Large intestine (tissue), 12 donors: ENCODE measurements at places on chromosomes 2 and 18.

DNA sequence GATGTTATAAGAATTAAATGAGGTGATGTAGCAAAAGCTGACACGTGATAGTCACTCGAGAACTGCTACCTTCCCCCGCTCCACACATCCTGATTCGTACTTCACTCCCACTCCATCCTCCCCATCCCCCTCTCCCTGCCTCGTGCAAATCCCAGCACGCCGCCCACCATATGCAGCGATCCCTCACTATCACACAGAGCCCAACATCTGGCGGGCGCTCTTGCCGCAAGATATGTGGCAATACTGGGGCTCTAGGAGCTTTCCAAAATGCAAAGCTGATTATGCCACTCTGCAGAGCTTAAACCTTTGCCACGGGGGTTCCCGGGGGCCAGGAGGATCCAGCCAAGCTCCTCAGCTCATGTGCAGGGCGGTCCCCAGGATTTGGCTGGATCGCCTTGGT, 37.4 kb downstream of the DNMT3A start:
- no peaks in the 10 kb centered on the region for H3K27me3 ChIP-seq
- peaks cover 2% of the 10 kb centered on the region for H3K4me1 ChIP-seq
- DNase-seq: no peak
- no peak overlapping the region for H3K4me3 ChIP-seq

DNA sequence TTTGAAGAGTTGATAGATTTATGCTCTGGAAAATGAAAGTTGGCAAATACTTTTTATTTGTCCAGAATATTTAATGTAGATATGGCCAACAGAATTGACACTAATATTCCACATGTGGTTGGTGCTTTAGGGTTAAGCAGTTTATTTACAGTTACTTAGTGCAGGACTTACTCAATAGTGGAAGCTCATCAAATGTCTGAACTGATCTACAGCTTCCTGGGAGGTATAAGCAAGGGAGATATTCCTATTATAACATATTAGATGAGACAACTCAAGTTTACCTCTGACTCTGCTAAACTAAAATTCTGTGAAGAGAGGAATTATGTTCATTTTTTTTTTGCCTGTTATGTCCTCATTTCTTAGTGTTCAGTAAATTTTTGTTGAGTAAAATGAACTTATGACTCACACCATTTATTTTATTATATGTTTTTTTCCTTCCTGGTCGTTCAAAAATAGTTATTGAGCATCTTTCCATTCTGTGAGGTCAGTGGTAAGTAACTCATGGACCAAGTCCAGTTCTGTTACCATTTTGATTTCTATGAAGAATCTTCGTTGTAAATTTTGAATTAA, 13.6 kb downstream of the ABI2 start:
- no peak for DNase-seq
- no peaks in the 10 kb centered on the region for H3K4me1 ChIP-seq
- H3K27me3 ChIP-seq: no peaks in the 10 kb centered on the region
- no peak overlapping the region for H3K27ac ChIP-seq

GRCh38 chr2:9311488-9311887, 104.9 kb downstream of the ASAP2 start:
- H3K27me3 ChIP-seq: no peaks in the 10 kb centered on the region
- peak overlapping the region; percentile 9 for H3K27ac ChIP-seq
- DNase-seq: no peak
- H3K4me1 ChIP-seq: peaks cover 10% of the 10 kb centered on the region

GRCh38 chr18:64100116-64100922, 48.6 kb downstream of the LINC00305 start:
- DNase-seq: no peak
- H3K4me3 ChIP-seq: no peak overlapping the region
- H3K36me3 ChIP-seq: no peaks in the 10 kb centered on the region
- no peak overlapping the region for H3K27ac ChIP-seq
- H3K27me3 ChIP-seq: no peaks in the 10 kb centered on the region
- H3K4me1 ChIP-seq: no peaks in the 10 kb centered on the region

DNA sequence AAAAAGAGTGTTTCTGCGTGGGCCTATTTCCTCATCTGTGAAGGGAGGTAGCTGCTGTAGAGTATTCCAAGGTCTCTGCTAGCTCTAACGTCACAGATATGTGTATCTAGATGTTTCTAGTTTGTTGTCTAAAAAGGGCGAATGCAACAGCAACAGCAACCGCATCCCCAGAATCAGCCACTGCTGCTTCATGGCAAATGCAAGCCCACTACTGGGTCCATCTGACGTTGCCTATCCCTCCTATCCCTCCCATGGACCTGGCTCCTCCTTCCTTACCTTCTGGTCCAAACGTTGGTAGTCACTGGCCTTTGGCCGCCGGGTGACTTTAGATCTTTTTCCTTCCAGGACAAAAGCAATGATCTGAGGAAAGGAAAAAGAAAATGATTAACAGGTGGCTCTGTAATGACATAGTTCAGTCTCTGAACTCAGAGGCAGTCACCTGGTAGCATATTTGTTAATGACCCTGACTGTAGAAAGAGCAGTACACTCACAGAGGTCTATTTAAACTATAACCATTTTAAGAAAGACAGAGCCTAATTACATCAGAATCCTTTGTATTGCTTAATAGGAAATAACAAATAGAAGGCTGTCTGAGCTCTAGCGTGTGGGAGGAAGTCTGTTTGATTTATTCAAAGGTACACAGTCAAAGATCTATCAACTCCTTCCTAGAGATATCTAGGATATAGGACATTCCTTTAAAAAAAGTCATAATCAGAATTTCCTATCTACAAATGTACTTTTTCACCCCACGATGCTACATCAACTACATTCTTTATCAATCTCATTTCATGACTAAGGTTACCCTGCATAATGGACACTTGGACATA, 2.9 kb downstream of the TGOLN2 start:
- peaks cover 32% of the 10 kb centered on the region for H3K4me1 ChIP-seq
- H3K4me3 ChIP-seq: peak overlapping the region; percentile 82
- no peaks in the 10 kb centered on the region for H3K27me3 ChIP-seq
- peaks cover 48% of the 10 kb centered on the region for H3K36me3 ChIP-seq
- DNase-seq: peak; percentile 88
- H3K27ac ChIP-seq: peak overlapping the region; percentile 97

- no peaks in the 10 kb centered on the region for H3K27me3 ChIP-seq
- H3K27ac ChIP-seq: no peak overlapping the region
- no peaks in the 10 kb centered on the region for H3K4me1 ChIP-seq
- DNase-seq: no peak
- peaks cover 33% of the 10 kb centered on the region for H3K36me3 ChIP-seq
Measured at GRCh38 chr2:1656961-1657841, 87.1 kb downstream of the PXDN start.
